ENCODE measurements at places on chromosomes 4 and X. TPM values are rescaled to one million over a fixed set of nuclear protein-coding genes. Genes with fewer than 3 reads are reported as not detected.

MTNR1A gene
- total RNA-seq: 1.9 TPM

IL13RA2 gene
- 9.7 TPM for total RNA-seq

GABRB1 gene
- total RNA-seq: 0.50 TPM

MED12 gene
- 102 TPM for total RNA-seq

NKX3-2 gene
- 1.3 TPM for total RNA-seq

HTR2C gene
- total RNA-seq: 0.12 TPM

SHOX gene
- total RNA-seq: 0.06 TPM

HSFX4 gene
- total RNA-seq: 2.4 TPM

MND1 gene
- 8.3 TPM for total RNA-seq

DNA sequence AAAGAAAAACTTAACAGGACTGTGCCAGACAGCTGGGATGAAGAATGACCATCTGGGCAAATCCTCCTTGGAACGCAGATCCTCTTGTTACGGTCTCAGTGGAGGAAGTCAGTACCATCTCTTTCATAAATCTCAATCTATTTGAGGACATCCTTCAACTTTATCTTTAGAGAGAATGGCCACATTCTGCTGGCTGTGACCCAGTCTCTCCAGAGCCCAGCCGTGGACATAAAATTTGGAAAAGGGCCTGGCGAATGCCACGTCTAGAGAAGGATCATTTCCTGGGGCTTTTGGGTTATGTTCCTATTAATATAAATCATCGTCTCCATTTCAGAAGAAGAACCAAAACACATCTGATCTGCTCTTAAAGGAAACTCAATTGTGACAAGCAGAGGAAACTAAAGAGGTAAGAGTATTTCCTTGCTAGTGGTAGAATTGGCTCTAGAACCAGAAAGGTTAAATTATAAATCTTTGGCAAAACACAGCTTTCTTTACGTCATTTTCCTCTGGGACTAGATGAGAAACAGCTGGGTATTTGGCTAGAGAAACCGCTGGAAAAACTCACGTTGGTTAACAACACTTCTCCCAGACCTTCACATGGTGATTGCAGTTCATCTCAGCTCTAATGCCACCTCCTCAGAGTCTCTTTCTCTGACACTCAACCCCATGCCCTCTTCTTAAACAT lies 164.7 kb downstream of the CHIC2 start:
- no peak for DNase-seq

DNA sequence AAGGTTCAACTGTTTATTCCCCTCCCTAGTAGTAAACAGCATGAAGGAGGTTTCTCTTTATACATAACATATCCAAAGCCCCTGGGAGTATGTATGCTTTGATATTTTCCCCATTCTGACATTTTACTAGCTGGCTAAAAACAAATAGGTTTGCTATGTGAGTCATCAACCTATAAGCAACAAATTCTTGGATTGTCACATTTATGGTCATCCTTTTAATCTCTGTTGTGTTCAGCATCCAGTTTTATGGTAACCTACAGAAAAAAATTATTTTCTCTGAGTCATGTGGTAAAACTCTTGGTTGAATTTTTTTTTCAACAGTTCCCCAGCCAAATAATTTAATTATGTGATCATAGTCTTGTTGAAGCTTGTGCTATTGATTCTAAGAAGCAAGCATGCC lies 734.1 kb downstream of the ADGRL3 start:
- no peak for DNase-seq

DNA sequence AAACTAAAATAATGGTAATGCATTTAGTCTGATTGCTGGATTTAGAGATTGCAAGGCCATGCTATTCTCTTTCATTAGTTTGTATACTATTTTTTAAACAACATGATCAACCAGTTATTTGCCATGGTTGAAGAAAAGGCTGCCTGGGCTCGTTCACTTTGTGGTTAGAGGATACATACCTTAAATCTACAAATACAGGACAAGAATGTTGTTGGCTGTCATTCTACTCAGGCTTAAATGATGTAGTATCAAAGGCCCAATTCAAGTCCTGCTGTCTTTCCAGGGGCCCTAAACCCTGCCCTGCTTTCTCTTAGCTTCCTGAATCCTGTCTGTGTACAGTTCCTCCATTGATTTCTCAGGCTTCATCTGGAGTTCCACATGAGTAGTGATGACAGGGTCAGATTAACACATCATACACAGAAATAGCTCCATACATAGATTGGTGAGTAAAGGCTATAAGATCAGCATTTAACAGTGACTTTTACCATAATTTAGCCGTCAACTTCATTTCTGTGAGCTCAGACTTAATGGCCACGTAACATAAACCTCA lies 114.9 kb upstream of the GPRIN3 start:
- DNase-seq: no peak

- DNase-seq: no peak
Observed at GRCh38 chr4:185421366-185422124, 4.2 kb downstream of the UFSP2 start.

DNA sequence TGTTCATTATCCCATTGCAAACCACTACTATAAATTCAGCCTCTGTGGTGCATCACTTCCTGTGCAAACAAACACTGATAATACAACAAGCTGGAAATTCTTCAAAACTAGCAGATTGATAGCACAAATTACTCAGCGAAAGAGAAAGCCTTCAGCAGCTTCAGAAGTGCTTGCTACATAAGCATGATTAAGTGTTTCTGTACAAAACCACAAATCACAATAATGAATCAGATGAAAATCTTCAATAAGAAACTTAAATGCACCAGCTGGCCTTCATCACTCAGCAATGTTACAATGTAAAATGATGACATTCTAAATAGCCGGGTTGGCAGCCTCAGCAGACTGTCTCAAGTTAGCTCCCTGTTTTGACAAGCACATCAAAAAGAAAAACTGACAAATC lies 262.2 kb downstream of the SPOCK3 start:
- peak; percentile 22 for DNase-seq

DNA sequence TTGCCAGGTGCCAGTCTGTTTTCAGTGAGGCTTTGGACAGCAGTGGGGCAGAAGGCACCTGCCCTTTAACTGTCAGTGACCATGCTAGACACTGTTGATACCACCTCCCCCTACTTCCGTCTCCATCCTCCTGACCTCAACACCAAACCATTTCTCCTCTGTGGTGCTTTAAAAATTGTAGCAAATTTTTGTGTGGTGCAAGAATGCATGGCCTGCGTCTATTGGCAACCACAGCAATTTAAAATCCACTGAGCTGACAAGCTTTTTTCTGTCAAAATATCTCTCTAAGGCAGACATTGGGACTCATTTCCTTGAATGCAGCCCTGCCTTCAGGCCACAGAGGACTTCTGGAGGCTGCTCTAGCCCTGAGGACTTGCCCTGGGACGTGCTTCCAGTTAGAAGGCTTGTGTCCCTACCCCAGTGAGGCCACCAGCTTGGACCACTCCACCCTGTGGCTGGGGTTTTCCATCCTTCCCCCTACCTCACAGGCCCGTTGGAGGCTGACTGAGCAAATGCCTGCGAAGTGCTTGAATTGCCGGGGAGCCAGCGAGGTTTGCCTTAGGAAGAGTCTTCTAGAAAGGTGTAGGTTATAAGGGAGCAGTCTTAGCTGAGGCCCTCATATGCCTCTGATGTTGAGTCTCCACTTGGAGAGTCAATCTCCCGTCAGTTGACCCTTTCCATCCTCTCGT lies 6.9 kb downstream of the PRRG3 start:
- DNase-seq: no peak

DNA sequence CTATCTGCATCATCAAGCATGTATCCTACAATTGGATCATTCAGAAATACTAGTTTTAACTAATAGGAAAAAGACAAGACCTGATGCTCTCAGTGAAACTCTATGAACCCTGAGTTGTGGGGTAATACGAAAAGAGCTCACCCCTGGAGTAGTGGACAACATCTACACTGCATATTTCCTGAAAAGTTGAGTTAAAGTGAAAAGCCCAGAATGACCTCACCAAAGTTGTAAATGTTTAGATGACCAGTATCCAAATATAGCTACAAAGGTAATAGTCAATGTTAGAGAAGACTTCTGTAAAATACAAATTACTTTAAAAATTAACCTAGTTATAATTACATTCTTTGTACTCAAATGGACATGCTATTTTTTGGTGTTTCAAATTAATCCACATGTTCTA lies 52.8 kb upstream of the SRPX start:
- no peak for DNase-seq

- no peak for DNase-seq
Observed at GRCh38 chr4:80610199-80610598, 274.7 kb downstream of the CFAP299 start.

- peak; percentile 41 for DNase-seq
Observed at GRCh38 chr4:118865091-118865708, 23.5 kb upstream of the SYNPO2 start.

DNA sequence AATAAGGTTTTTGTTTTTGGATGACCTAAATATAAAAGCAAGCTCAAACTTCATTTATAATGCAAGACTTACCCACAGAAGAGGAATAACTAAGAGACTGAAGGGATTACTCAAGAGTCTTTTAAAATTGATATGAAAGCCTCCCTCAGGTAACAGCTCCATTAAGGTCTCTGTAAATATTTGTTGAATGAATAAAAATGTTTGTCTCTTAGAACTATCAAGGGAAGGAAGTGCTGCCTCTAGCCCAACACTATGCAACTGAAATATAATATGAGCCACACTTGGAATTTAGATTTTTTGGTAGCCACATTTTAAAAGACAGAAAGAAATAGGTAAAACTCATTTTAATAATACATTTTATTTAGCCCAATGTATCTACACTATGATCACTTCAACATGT lies 127.8 kb downstream of the SH3RF1 start:
- DNase-seq: no peak

DNA sequence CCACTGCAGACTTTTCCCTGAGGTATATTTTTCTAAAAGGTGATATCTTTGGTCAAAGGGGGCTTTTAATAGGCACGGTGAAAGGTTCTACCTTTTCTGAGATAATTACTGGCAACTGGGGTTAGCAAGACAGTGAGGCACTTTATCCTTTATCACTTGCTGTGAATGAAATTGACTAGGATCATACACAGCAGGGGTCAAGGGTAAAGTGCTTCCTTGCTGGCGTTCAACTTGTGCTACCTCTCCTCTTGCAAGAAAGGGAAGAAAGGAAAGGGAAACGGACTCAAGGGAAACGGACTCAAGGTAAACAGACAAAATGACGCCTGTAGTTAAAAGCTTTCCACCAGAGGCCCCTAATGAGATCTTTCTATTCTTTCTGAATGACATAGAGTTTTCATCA lies 78.6 kb upstream of the RAPGEF2 start:
- no peak for DNase-seq

DNA sequence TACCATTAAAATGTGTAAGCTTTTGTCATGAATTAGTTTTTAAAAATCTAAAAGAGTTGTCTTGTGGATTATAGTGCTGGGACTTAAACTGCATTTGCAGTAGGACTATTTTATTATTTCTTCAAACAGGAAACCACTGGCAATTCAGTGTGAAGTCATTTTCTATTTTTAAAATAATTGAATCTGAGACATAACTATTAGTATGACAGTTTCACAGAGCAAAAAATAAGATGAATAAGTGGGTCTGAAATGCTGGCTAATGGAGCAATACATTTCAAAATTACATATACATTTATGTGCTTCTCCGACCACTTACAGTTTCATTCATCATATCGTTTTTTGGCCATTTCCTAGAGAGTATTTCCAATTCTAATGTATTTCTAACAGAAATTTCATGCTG lies 75.3 kb upstream of the RAPGEF2 start:
- no peak for DNase-seq

GRCh38 chr4:98602270-98602669 lies 56.1 kb downstream of the TSPAN5 start:
- no peak for DNase-seq

DNA sequence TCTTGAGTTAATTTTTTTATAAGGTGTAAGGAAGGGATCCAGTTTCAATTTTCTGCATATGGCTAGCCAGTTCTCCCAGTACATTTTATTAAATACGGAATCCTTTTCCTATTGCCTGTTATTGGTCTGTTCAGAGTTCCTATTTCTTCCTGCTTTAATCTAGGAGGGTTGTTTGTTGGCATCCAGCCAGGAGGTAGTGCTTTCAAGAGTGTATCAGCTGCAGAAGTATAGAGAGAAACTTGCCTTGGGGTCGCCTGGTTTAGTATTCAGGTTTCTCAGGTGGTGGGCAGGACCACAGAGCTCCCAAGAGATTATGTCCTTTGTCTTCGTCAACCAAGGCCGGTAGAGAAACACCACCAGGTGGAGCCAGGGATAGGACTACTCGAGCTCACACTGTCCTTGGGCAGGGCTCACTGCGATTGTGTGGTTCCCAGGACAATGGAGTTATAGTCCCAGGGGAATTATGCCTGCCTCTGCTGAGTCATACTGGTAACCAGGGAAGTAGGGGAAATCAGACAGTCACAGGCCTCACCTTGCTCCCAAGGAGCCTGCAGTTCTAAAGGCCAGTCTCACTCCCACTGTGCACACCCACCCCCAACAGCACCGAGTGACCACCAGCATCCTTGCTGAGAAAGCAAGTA lies 168.1 kb downstream of the VSIG4 start:
- DNase-seq: peak; percentile 15

GRCh38 chrX:107823456-107823855 lies 2.2 kb upstream of the MID2 start:
- DNase-seq: no peak

DNA sequence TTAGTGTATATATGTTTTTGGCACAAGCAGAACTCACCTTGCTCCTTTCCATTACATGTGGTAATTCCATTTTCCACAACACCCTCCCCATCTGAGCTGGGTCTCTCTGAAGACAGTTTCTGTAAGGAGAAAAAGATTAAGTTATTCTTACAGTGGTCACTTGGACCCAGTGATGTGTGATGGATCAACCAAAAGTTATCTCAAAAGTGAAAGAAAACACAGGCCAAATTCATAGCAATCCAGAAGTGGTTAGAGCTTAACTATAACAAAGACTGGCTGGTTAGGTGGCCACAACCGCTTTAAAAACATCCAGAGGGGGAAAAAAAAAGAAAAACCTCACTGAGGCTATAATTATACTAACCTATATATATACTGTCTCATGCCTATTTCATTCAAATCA lies 123.7 kb downstream of the AFAP1 start:
- no peak for DNase-seq

DNA sequence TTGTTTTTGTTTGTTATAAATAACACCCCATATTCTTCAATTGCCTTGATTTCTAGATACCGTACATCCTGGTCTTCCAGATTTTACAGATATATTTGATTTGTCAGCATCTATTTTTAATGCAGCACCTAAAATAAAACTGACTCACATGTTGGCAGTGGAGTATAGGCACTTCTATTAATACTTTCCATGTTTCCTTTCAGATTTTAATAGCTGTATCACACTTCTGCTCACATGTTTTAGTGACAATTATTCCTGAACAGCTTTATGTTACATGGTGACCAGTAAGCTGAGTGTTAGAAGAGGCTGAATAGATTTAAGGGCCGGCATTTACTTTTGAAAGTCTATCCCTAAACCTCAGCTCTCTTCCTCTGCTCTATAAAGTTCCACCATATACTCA lies 46.1 kb downstream of the C4orf46 start:
- DNase-seq: no peak

GRCh38 chr4:76923619-76924357 lies 25.8 kb upstream of the SEPTIN11 start:
- no peak for DNase-seq

- DNase-seq: no peak
Observed at GRCh38 chr4:10180603-10180926, 64.0 kb upstream of the WDR1 start.

- no peak for DNase-seq
Observed at GRCh38 chr4:141390571-141390970, 169.9 kb downstream of the ZNF330 start.

- DNase-seq: no peak
Observed at GRCh38 chr4:157739242-157739641, 433.6 kb downstream of the GASK1B start.

GRCh38 chr4:154502111-154502510 lies 10.5 kb upstream of the DCHS2 start:
- DNase-seq: no peak

GRCh38 chr4:144754562-144755410 lies 108.8 kb downstream of the HHIP start:
- DNase-seq: no peak

Data from testis (tissue), 5 donors.